ENCODE measurements at places on chromosomes 2 and 18.

GRCh38 chr2:78982638-78983330 is 42.7 kb upstream of the REG3G start:
- no peak for DNase-seq

- DNase-seq, result no peak
These were observed 345.3 kb upstream of the CDH2 start for GRCh38 chr18:28522236-28522635.

- peak; percentile 13 for DNase-seq
These were observed 99.6 kb upstream of the MBOAT2 start for GRCh38 chr2:9102861-9103662.

DNA sequence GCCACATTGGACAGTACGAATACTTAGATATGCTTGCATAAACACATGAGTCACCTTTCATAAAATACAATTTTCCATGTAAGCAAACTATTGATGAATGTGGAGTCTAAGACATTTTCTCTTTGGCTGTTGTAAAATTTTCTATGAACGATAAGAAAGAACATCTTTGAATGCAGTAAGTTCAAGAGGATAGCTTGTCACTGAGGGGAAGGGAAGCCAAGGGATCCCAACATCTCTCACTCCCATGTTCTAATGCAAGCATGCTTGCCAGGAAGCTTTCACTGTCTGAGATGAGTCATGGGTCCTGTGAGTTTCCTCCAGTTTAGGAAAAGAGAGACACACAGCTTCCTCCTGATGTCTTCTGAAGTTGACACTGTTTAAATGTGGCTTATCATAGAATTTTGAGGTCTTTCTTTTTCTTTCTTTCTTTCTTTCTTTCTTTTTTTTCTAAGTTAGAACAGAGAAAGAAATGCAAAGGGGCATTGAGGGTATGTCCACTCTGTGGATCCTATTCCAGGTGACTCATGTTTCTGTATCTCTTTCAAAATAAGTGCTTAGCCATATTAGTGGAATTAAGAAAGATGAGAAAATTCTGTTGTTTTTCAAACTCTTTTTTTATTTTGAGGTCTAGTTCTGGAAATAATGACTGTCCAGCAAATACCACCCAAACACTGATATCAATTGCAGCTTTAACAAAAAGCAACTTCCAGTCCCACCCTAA is 146.6 kb downstream of the RDH14 start:
- no peak for DNase-seq

DNA sequence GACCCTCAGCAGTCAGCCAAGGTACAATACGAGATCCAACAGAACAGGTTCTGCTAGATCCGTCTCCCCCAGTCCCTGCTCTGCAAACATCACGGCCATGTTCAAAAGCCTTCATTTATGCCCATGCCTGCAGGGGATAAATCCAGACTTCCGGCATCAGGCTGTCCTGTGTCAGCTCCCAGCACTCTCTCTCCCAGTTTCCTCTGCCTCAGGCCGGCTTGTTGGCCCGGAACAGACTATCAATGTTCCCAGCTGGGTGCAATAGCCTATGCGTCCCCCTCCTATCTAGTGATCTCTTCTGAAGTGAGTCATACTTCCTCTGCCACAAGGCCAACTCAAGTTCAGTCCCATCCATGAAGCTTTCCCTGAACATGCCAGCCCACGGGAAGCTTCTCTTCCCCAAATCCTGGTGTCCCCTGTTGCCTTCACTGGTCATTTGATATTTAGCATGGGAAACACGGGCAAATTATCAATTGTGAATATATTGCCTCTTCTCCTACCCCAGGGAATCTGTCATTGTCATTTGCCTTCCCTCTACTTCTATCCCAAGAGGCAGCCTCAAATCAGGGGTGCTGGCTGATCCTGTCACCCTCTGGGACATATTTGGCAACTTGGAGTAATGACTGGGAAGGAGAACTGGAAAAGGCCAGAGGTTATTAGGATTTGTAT is 51.1 kb downstream of the CAPN13 start:
- no peak for DNase-seq

DNA sequence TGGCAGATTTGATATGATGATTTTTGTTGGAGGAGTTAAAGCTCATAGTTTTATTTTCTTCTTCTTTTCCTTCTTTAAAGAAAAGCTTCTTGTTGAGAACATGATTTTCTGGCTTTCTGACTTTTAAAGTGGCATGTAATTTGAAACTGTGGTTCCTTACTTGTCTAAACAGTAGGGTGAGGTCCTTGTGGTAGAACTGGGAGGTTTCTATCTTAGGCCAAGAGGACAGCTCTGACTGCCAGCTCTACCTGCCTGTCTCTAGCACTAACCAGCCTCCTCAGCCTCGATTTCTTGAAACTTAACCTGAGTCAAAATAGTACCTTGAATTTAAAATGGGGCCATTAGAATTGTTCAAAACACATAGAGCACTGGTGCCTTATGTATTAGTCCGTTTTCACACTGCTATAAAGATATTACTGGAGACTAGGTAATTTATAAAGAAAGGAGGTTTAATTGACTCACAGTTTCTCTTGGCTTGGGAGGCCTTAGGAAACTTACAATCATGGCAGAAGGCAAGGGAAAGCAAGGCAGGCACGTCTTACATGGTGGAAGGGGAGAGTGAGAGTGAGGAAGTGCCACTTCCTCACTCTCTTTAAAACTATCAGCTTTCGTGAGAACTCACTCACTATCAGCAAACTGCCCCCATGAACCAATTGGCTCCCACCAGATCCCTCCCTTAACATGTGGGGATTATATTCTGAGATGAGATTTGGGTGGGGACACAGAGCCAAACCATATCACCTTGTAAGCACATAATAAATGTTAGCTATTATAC is 119.0 kb downstream of the CERS6 start:
- DNase-seq, result no peak

Data from NCI-H1105 treated with DMSO at 0.1 percent for 48 hours (cell line).